ENCODE measurements at places on chromosomes 5 and 9. TPM values are rescaled to one million over a fixed set of nuclear protein-coding genes. Genes with fewer than 3 reads are reported as not detected.

The RAB3C gene
- 1.2 TPM for total RNA-seq

The SNAPC4 gene
- total RNA-seq, result 7.6 TPM

The WDR38 gene
- not detected for total RNA-seq

The LCN9 gene
- not detected for total RNA-seq

The LURAP1L gene
- total RNA-seq, result 3.7 TPM

The LECT2 gene
- total RNA-seq, result not detected

The GABRA1 gene
- total RNA-seq, result not detected

The NRARP gene
- total RNA-seq, result 10.2 TPM

The CDHR2 gene
- total RNA-seq, result 0.11 TPM

The ZNF454 gene
- total RNA-seq, result 5.1 TPM

The ARSI gene
- total RNA-seq, result not detected

The STOML2 gene
- 130 TPM for total RNA-seq

The CSF1R gene
- 11.1 TPM for total RNA-seq

The SLC22A4 gene
- total RNA-seq, result 0.54 TPM

The BARHL1 gene
- not detected for total RNA-seq

The RGS7BP gene
- 0.33 TPM for total RNA-seq

The RANBP6 gene
- total RNA-seq, result 30.6 TPM

The TSSK1B gene
- not detected for total RNA-seq

The IL7R gene
- 29.0 TPM for total RNA-seq

The PCDHB2 gene
- 3.2 TPM for total RNA-seq

The FOXD4L6 gene
- total RNA-seq, result not detected

The TMOD1 gene
- total RNA-seq, result 37.0 TPM

The NMUR2 gene
- 0.59 TPM for total RNA-seq

The IL9 gene
- not detected for total RNA-seq

The PCDHGA6 gene
- 5.9 TPM for total RNA-seq

The ZNF367 gene
- 1.2 TPM for total RNA-seq

The DRD1 gene
- not detected for total RNA-seq

The FCN2 gene
- total RNA-seq, result not detected

The TSLP gene
- total RNA-seq, result 0.33 TPM

The GGTA1 gene
- 5.8 TPM for total RNA-seq

The GPR21 gene
- total RNA-seq, result 6.4 TPM

The ORM2 gene
- not detected for total RNA-seq

The CDKN2A gene
- total RNA-seq, result 1.9 TPM

The IDNK gene
- 10.6 TPM for total RNA-seq

The SPINK7 gene
- total RNA-seq, result not detected

The SPINK4 gene
- not detected for total RNA-seq

The INSL6 gene
- not detected for total RNA-seq

The NCS1 gene
- 85.4 TPM for total RNA-seq

The NR4A3 gene
- 1.7 TPM for total RNA-seq

The RLN1 gene
- total RNA-seq, result not detected

The ZNG1C gene
- 38.5 TPM for total RNA-seq

The RHOBTB3 gene
- 85.7 TPM for total RNA-seq

The C5orf34 gene
- 1.7 TPM for total RNA-seq

The CARTPT gene
- total RNA-seq, result not detected

The SH3TC2 gene
- 2.0 TPM for total RNA-seq

The CORO2A gene
- total RNA-seq, result 2.4 TPM

The FST gene
- 3.0 TPM for total RNA-seq

The ANKRD31 gene
- 0.11 TPM for total RNA-seq

The TAF11L3 gene
- total RNA-seq, result not detected

The TPPP gene
- 8.1 TPM for total RNA-seq

The SVEP1 gene
- total RNA-seq, result 14.1 TPM

The PLCXD3 gene
- 1.3 TPM for total RNA-seq

The GLRA1 gene
- total RNA-seq, result not detected

The DNM1 gene
- total RNA-seq, result 9.2 TPM

The ZDHHC11 gene
- total RNA-seq, result 2.7 TPM

The CDX1 gene
- total RNA-seq, result not detected

The CXXC5 gene
- 52.3 TPM for total RNA-seq

Data from thyroid gland (tissue), 4 donors.